ENCODE measurements at places on chromosomes 16 and 17.

- no peak for DNase-seq
Observed at GRCh38 chr17:68843522-68843921, 111.7 kb downstream of the ABCA8 start.

DNA sequence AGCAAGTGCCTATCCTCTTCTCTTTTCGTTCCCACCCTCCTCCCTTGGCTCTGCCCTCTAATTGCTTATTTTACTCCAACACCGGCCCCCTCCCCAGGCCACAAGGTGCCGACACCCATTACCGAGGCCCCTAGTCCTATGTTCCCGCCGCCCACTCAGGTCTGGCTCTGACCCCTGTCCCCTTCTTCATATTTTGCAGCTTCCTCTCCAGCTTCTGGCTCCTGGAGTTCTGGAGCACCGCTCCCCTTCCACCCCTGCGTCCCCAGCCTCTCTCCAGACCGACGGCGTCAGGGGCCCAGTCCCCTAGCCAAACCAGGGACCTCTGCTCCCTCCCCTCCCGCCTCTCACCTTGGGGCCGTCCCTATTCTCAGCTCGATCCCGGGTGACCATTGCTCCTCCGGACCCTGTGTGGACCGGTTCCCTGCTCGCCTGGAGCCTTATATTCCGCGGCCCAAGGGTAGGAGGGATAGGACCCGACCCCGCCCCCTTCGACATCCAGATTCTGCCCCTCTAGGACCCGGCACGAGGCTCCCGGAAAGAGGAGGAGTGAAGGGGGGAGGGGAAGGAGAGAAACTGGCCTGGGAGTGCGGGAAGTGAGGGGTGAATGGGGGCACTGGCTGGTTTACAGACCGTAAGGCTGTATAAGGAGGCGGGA is at the start of gene HES7:
Gene HES7, minus strand, starts transcription at position 412 of the 655 bp plus-strand sequence. Its CDS starts 22 bp downstream, at position 390.
- no peak for DNase-seq

- peak; percentile 59 for DNase-seq
Observed at GRCh38 chr17:31842195-31843069, 16.6 kb downstream of the COPRS start.

GRCh38 chr17:40980117-40980516 is 4.0 kb downstream of the KRT40 start:
- DNase-seq, result no peak

GRCh38 chr17:33751702-33752065 is 458.6 kb upstream of the ASIC2 start:
- DNase-seq, result no peak

DNA sequence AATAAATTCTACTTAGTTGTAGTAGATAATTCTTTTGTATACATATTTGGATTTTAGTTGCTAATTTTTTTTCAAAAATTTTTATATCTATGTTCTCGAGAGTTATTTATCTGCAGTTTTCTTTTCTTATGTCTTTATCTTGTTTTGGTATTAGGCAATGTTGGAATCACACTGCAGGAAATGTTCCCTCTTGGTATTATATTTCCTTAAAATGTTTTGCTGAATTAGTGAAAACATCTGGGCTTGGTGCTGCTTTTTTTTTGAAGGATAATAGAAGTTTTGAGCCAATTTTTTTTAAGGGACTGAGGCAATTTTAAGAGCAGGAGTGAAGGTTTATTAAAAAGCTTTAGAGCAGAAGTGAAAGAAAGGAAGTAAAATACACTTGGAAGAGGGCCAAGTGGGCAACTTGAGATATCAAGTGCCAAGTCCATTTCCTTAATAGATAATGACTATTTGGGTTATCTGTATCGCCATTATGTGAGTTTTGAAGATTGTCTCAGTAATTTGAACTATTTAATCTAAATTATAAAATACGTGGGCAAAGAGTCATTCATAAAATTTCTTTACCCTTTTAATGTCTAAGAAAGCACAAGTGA is 1390.1 kb upstream of the CDH8 start:
- no peak for DNase-seq

- DNase-seq, result no peak
Observed at GRCh38 chr17:80656590-80656989, 112.0 kb downstream of the RPTOR start.

GRCh38 chr16:57372372-57373116 is at the start of gene CX3CL1:
CX3CL1 (plus strand) TSS chr16:57372490; CDS start chr16:57372569, 79 bp downstream.
- no peak for DNase-seq

DNA sequence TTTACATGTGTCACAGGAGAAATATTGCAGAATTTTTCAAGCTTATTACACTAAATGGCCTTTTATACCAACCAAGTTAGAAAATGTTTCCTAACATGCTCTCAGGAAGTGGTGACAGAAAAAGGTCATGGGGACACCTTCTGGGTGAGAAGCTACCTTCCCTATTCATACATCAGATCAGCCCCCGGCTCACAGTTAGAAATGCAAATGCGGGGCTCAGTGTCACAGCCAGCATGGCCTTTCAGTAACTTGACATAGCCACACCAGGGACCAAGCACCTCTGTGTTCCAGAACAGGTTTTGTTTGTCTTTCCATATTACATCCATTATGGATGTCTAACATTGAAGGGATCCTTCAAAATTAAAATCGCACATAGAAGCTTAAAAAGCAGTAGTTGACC is 59.5 kb downstream of the CHD9NB start:
- no peak for DNase-seq

DNA sequence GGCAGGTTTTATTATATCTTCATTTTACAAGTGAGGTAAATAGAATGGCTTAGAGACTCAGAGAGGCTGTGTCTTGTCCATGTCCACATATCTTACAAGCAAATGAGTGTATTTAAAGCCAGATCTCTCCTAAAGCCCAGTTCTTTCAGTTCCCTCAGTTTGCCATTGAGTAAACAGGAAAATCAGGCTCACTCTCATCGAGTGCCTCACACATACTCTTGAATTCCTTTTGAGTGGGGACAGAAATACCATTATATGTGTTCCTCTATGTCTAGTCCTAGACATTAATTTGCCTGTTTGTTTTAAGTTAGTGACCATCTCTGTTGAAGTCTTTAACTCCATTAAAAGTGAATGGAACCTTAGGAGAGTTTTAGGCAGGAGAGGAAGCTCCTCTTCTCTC is 40.1 kb downstream of the BPTF start:
- DNase-seq, result no peak

GRCh38 chr17:76547183-76547641 is 7.4 kb downstream of the PRCD start:
- DNase-seq, result no peak

- no peak for DNase-seq
Observed at GRCh38 chr16:27080895-27081294, 14.2 kb downstream of the C16orf82 start.

GRCh38 chr17:1915889-1916288 is 86.1 kb downstream of the RPA1 start:
- DNase-seq, result no peak

GRCh38 chr17:65446838-65447526 is 114.5 kb downstream of the AXIN2 start:
- no peak for DNase-seq

DNA sequence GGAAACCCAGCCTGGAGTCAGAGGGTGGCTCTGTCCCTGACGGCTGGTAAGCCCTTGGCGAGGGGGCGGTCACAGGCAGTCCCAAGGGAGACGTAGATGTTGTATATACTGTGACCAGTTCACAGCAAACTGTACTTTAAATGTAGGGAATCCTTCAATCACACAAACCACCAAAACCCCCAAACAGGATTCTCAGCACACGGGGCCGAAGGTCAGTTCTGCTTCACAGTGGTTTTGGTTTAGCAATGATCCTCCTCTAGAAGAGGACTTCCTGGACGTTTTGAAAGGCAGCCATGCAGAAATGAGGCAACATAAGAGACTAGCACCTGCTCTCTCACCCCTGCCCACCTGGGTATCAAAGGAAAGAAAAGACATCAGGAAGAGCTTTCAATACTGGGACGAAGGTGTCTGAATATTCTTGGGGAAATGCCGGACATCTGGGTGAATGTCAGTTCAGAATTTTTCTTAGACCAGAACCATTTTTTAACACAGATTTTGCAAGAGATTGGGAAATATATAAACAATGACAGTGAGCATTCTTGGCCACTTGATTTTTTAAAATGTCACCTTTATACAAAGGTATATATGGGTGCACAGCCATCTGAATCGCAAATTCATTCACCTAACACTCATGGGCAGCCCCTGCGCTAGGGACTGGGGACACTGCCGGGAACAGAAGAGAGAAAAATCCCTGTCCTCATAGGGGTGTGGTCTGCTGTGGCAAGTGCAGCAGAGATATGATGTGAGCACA is 74.2 kb downstream of the CRISPLD2 start:
- DNase-seq, result no peak

DNA sequence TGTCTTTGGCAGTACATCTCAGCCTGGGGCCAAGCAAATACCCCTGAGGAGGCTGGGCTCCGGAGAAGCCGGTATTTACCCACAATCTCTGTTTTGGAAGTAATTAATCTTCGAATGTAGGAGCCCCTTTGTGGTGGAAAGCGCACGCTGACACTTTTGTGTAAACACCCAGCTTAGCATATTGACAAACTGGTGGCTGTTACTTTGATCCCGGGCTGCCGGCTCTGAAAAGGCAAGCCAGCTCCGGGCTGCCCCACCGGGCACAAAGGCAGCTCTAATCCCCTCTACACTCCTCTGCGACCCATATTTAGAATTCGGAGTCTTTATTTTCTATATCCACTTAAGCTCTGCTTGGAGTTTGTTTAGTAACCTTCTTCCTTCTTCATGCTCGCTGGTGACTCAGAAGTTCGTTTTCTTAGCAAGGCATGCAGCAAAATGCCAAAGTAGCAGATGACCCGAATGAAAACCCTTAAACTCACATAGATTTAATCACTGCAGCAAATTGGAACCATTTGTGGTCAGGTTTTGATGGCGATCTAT is 144.0 kb upstream of the IRX3 start:
- peak; percentile 65 for DNase-seq

DNA sequence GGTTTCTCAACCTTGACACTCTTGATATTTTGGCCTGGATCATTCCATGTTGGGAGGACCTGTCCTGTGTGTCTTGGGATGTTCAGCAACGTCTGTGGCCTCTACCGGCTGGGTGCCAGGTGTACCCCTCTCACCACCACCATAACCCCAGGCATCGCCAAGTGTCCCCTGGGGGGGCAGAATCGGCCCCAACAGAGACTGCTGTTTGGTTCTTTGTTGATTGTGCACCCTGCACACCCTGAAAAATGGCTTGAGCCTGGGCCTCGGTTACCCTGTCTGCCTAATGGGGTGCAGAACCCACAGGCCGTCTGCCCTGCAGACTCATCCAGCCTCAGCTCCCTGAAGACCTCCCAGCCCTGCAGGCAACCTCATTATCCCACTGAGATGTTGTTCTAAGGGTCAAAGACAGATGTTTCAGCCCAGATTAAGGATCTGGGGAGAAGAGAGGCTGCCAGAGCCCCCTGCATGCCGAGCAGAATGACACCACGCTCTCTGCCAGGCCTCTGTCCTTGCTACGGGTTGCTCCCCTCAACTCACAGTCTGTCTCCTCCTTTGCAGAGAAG is 9.2 kb downstream of the CACNG1 start:
- no peak for DNase-seq

DNA sequence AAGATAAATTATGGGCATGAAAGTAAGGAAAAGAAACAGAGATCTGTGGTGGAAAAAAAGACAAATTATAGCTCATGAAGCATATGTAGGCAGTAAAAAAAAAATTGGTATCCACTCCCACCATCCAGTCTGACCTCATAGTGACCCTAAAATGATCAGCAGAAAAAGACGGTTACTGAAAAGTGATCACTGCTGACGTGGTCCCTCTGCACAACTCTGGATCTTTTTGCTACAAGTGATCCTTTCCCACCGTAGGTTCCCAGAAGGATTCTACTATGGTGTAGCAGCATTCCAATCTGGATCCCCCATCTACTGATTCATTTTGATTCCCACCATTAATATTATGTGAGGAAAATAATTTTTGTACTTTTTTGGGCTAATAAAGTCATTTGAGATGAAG is 10.9 kb upstream of the CHST6 start:
- no peak for DNase-seq

DNA sequence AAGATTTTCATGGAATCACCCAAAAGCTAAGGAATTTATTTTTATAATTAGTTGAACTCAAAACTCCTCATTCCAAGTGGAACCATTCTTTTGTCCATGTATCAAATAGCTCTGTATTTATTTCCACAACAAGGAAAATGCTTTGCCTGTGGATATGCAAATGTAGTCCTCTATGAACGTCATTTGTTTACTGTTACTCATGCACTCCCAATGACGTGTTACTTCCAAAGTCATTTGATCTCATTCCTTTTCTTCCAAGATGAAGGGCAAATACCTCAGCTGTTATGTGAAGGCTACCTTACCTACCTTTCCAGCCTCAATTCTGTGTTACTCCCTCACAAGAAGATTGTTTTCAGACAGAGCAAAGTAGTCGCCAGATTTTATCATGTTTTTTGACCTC is 83.7 kb downstream of the ITFG1 start:
- DNase-seq, result no peak

- DNase-seq, result peak; percentile 85
Observed at GRCh38 chr17:28371245-28372202, at the start of gene SARM1. SARM1 (plus strand) TSS chr17:28371694; CDS start chr17:28372033, 339 bp downstream.

DNA sequence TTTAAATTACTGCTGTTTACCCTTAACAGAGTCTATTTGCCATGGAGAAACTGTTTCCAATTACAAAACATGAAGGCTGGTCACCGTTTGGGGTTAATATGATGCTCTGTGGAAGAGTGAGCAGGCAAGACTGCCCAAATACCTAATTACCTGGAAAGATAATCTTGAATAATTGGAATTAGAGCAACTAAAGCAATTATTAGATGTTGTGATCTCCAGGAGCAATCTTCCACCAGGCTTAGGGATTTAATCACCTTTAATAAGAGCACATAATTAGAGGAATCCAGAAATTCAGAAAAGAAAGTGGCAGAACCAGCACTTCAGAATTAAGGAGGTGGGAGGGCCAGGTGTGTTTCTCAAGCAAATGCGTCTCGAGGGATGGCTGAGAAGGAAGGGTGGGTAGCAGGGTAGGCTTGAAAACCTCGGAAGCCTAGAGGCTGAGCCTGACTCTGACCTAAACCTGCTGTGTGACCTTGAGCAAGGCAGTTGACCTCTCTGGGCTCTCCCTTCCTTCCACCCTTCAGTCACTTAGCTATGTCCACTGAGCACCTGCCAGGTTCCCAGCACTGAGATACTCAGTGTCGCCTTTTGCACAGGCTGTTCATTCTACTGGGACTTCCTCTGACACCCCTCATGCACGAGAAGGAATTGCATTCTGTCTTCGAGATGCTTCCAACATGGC is 113.2 kb downstream of the GSG1L start:
- no peak for DNase-seq

Measured in fibroblast of skin of left quadriceps (primary cell).